ENCODE measurements at places on chromosomes 7 and 10.

GRCh38 chr10:79905322-79906314, 43.3 kb downstream of the SFTPD start:
- no peak for DNase-seq

- DNase-seq, result no peak
Observed at GRCh38 chr7:130390486-130390885, 10.2 kb downstream of the CPA1 start.

GRCh38 chr7:10463701-10464100, 510.0 kb upstream of the PHF14 start:
- no peak for DNase-seq

DNA sequence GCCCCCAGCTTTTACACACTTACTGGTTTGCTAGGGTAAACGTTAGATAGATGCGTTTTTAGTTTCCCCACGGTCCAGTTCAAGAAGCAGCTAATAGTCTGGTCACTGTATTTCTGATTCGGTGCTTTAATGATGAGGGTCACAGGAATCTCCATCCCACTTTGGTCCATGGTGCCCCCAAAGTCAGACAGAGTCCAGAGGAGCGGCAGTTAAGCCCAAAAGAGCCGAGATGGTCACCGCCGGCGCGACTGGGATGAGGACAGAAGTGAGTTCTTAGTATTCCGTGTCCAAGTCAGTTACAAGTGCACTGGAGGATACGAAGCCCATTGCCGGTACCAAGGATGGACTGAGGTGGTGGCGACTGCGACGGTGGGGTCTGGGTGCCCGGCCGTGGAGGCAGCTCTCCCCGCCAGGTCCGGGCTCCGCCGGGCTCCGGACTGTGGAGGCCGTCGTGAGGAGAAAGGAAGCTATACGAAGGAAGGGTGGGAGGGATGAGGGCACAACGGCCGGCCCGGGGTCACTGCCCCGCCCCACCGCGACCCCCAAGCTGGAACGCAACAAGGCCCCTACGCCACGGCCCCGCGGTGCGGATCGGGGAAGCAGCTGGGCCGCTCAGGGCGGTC, 663 bp downstream of the HERPUD2 start:
- DNase-seq, result no peak

- DNase-seq, result no peak
Observed at GRCh38 chr10:1310271-1310789, 254.1 kb downstream of the WDR37 start.

DNA sequence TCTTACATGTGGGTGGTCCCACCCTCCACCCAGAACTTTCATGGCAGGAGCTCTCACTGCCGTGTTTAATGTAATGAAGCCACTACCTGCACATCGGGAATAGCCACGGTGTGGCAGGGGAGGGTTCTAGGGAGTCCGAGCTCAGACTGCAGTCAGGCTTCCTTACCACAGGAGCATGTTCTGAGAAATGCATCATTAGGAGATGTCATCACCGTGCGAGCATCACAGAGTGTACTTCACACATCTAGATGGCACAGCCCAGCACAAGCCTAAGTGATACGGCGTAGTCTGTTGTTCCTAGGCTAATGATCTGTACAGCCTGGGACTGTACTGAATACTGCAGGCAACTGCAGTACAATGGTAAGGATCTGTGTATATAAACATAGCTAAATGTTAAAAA, 153.0 kb upstream of the LANCL2 start:
- no peak for DNase-seq

- no peak for DNase-seq
Observed at GRCh38 chr7:132250480-132251326, 325.6 kb downstream of the PLXNA4 start.

DNA sequence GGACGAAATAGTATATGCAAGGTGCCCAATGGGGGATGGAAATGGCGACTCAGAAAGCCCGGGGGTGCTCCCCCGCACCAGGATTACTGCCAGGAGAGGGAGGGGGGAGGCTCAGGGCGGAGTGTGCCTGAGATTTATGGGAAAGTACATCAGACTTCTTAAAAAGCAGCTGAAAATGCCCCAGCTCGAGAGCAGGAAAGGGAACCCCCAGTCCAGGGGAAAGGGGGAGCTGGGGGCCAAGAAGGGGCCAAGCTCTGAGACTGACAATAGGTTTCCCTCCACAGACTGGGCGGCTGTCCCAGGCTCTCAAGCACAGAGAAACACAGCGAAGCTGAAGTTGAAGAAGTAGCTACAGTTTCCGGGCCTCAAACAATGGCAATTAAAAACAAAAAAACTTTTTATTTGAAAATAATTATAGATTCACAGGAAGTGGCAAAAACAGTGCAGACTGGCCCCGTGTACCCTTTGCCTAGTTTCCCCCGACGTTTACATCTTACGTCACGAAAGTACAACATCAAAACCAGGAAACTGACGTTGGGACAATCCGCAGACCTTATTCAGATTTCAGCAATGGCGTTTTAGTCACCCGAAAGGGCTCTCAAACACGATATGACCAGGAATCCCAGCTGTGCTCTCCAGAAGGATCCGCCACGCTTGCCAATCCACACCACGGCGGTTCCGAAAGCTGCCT, 83.9 kb upstream of the FGFR2 start:
- no peak for DNase-seq

DNA sequence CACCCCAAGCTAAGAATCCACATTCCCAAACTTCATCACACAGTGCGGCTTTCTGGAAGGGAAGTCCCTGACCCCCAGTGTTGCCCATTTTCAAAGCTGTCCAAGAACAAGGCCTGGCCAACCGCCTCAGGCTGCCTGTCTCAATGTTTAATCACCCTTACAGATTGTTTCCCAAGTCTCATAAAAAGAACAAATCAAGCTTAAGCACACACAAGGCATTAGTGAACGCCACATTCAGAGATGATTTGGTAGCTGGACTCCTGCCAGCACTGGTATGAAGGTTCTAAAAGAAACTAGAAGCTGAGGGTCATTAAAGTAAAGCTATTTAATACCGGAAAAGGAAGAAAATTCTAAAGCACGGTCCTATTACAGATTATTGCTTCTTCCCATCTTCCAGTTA, 35.6 kb downstream of the C10orf90 start:
- no peak for DNase-seq

DNA sequence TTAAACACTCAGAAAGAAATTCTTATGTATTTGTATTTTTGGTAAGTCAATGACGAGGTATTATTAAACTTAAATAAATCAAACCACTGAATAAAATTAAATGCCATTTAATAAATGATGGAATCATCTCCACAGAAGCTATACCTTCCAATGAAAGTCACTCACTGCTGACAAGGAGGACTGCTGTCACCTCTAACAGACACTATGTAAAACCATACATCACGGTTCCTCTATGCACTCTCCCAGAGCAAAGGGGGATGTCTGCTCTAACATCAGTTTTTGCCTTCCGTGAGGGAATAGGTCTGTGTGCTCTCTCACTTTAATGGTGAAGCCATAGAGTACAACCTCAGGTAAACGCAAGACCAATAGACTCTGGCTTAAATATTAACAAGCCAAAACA, 99.7 kb upstream of the DDC start:
- DNase-seq, result no peak

DNA sequence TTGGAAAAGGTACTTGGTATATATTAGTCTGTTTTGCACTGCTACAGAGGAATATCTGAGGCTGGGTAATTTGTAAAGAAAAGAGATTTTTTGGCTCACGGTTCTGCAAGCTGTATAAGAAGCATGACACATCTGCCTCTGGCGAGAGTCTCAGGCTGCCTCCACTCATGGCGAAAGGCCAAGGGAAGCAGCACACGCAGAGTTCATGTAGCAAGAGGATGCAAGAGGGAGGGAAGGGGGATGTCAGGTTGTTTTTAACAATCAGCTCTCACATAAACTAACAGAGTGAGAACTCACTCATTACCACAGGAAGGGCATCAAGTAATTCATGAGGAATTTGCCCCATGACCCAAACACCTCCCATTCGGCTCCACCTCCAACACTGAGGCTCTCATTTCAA, 484.8 kb upstream of the DPP6 start:
- DNase-seq, result no peak

GRCh38 chr7:103996639-103997038, 7.2 kb upstream of the RELN start:
- DNase-seq, result no peak

DNA sequence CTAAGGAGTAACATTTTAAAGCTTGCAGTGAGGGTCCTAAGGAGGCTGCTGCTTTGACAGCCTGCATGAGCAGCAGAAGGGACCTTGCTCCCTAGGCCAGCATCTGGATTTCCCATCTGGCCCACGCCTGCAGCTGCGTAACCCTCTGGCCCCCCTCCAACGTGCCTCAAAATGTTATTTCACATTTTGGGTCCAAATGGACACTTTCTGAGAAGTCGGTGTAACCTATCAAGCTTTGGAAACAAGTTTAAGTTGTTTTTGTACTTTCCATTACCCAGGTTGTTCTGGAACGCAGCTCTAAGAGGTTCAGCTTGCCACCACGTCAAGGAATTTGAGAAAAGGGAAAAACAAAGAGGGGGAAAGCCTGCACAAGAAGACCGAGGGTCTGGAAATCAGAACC, 338.3 kb downstream of the KCNMA1 start:
- DNase-seq, result no peak

- no peak for DNase-seq
Observed at GRCh38 chr7:28433699-28434219, 21.4 kb downstream of the CREB5 start.

- DNase-seq, result no peak
Observed at GRCh38 chr10:97048649-97049427, 136.9 kb downstream of the SLIT1 start.

- DNase-seq, result no peak
Observed at GRCh38 chr7:107233981-107234380, 65.2 kb downstream of the HBP1 start.

GRCh38 chr10:62852961-62853702, 37.0 kb upstream of the EGR2 start:
- DNase-seq, result no peak

DNA sequence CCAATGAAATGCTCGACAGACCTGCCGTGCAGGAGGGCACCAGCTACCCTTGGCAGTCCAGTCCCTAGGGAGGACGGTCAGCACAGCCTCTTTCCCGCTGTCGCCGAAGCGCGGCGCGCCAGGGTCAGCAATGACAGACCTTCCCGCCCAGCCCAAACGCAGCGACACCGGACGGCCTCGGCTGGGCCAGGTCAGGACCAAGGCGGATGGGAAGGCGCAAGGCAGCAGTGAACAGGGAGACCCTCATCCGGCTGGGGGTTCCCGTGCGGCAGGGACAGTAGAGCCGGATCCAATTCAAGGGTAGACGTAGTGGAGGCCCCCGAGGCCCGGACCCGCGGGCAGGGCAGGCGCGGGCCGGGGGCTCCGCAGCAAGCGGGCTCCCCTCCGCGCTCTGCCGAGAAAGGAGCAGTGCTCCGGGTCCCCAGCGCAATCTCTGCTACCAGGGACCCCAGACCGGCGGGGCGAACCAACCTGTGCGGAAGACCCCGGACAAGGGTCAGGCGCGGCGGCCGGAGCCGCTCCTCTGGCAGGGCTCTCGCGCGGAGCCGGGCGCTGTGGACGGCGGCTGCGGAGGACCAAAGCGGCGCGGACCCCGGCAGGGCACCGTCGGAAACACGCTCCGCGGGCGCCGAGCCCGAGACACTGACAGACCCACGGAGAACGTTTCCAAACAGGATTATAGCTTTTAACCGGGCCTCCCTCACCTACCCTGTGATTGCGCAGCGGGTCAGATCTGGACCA, at the start of gene SEC31B:
TSS of gene SEC31B (minus strand) at position 551 of the 741 bp plus-strand sequence. CDS start 2,909 bp downstream, outside the sequence.
- DNase-seq, result no peak

GRCh38 chr7:47271749-47272148, 310.2 kb downstream of the TNS3 start:
- no peak for DNase-seq

- DNase-seq, result no peak
Observed at GRCh38 chr10:47035171-47035818, 124.1 kb downstream of the PTPN20 start.

- DNase-seq, result no peak
Observed at GRCh38 chr10:61789031-61789430, 112.5 kb upstream of the ARID5B start.

DNA sequence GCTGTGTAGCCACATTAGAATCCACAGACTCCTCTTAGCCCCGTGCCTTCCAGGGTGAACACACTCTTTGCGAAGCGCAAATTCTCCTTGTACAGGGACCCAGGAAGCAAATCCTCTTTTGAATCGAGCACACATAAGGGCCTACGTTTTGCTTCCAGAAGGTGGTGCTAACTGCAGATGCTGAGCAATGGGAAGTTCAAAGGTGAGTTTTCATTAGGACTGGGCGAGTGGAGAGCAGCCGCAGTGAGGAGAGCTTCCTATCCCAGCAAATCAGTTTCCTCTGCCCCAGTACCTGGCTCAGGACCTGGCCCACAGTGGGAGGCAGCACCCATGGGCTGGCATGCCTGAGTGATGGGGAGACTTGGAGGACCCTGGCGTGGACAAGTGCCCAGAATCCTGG, 23.5 kb upstream of the GPR26 start:
- no peak for DNase-seq

DNA sequence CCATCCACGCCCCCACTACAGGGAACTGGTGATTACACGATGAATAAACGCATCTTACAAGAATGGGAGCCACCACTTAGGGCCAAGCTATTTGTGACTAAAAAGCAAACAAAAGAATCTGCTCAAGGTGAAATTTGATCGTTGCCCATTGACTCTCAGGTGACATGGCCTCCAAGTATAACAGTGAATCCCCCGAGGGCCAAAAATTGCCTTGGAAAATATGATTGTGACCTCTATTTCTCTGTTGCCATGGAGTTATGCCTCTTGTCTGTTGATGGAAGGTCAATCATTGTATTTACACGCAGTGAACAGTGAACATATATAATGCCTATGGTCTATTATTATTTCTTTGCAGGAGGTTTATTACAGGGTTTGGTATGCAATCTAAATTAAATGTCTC, 282.3 kb downstream of the KLF6 start:
- DNase-seq, result no peak

GRCh38 chr7:111486472-111487142, 75.7 kb downstream of the IMMP2L start:
- DNase-seq, result no peak

GRCh38 chr7:35313575-35313974, 59.7 kb upstream of the TBX20 start:
- DNase-seq, result no peak

- DNase-seq, result no peak
Observed at GRCh38 chr7:7491044-7491443, 44.6 kb downstream of the COL28A1 start.

DNA sequence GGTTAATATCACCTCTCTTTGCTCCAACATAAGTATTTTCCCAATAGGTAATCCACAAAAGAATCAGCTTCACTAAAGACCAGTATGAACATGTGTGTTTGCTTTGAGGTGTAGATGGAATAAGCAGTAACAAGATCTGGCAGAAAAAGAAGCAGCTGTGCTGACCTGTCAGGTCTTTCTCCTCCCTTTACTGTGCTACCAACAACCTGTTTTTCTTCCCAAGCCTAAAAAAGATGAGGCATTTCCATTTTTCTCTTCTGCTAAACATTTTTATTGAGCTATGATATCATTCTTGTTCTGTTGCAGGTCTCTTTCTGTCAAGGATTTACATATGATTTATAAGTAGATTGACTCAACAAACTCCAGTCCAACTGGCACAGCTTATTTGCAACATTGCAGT, 315.2 kb upstream of the GLI3 start:
- no peak for DNase-seq

DNA sequence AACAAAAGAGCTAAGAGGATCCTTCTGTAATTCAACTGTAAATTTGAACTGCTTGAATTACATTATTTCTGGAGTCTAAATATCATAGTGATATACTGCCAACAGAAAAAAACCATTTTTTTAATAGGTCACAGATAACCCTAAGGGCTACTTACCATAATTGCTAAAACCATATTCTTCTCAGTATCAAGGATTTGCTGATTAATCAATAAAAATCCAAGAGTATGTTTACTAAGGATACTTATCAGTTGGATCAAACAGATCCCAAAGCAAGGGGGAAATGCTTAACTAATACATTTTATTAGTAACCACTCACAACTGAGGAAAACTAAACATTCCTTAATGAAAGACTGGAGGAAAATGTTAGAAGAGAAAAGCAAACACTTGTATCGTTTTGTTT, 166.0 kb downstream of the PIP4K2A start:
- no peak for DNase-seq

All from stimulated activated CD8-positive, alpha-beta memory T cell treated with anti-CD3 and anti-CD28 coated beads, Interleukin-4, amount 100 ng/mL, for 24 hours (primary cell).